ENCODE measurements at places on chromosomes 7 and 10.

DNA sequence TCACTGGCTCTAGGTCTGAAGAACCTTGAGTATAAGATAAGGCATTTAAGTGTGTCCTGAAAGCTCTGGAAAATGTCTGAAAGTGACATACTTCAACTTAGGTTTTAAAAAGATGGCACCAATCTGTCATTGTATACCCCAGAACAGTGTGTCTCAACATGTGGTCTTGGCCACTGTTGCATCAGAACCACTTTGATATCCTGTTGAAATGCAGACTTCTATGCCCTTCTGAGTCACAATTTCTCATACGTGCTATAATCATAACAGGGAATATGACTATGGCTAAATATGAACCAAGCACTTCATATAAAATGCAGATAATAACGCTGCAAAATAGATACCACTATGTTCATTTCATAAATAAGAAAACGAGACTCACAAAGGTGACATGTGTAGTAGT lies 38.0 kb upstream of the GPAM start:
- peaks cover 4% of the 10 kb centered on the region for H3K4me1 ChIP-seq
- no peaks in the 10 kb centered on the region for H3K36me3 ChIP-seq
- no peaks in the 10 kb centered on the region for H3K27me3 ChIP-seq
- H3K27ac ChIP-seq: no peak overlapping the region

DNA sequence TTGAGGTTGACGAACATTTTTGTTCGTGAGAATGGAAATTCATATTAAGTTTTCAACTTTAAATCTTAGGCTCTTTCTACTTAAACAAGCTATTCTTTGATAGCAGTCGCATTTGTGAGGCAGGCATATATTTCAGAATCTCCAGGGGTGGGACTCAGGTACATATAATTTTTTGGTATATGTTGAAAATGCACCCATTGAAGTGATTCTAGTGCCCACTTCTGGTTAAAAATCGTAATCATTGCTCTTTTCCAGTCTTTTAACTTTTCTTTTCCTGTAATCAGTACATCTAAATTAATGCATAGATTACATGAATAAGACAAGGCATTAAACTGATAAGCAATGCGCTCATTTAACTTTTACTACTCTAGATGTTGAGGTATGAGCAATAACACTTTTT lies 67.8 kb downstream of the ZNRF2 start:
- no peaks in the 10 kb centered on the region for H3K36me3 ChIP-seq
- H3K27me3 ChIP-seq: no peaks in the 10 kb centered on the region
- no peak overlapping the region for H3K27ac ChIP-seq
- no peak for DNase-seq
- H3K4me1 ChIP-seq: peaks cover 15% of the 10 kb centered on the region

DNA sequence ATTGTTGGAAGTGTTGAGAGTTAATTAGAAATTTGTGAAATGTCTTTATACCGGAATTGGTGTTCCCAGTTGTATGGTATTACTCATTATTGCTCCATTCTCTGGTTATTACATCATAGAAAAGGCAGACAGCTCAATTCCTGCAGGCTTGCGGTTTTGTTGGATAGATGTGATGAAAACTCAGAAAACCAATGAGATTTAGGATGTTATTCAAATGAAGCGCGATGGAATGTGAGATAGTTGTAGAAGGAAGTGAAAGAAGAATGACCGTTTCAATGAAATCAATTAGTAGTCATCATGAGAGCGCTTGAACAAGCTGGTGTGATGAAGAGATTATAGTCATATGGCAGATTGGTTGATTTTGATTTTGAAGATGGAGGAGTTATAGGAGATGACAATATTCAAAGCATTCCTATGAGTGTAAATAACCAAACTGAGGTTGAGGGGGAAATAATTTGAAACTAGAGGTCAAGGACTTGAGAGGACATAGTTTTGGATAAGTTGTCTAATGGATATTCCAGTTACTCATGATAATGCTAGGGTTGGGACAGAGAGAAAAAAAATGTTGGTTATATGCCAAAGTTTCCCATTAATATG lies 991.5 kb downstream of the NRG3 start:
- peak overlapping the region; percentile 21 for H3K27ac ChIP-seq
- no peaks in the 10 kb centered on the region for H3K4me1 ChIP-seq
- H3K36me3 ChIP-seq: no peaks in the 10 kb centered on the region
- DNase-seq: peak; percentile 88
- no peak overlapping the region for H3K4me3 ChIP-seq

GRCh38 chr7:96558530-96558929 lies 151.1 kb downstream of the SEM1 start:
- H3K4me1 ChIP-seq: no peaks in the 10 kb centered on the region
- DNase-seq: no peak
- no peak overlapping the region for H3K4me3 ChIP-seq
- H3K27ac ChIP-seq: no peak overlapping the region

GRCh38 chr7:73533742-73534141 lies 11.6 kb upstream of the BAZ1B start:
- no peaks in the 10 kb centered on the region for H3K4me1 ChIP-seq
- peaks cover 14% of the 10 kb centered on the region for H3K36me3 ChIP-seq
- no peaks in the 10 kb centered on the region for H3K27me3 ChIP-seq
- no peak for DNase-seq
- no peak overlapping the region for H3K4me3 ChIP-seq
- no peak overlapping the region for H3K27ac ChIP-seq

GRCh38 chr10:71750124-71750841 lies 23.0 kb downstream of the VSIR start:
- DNase-seq: no peak
- H3K27ac ChIP-seq: no peak overlapping the region
- H3K4me1 ChIP-seq: no peaks in the 10 kb centered on the region
- H3K27me3 ChIP-seq: peaks cover 7% of the 10 kb centered on the region

- H3K27ac ChIP-seq: no peak overlapping the region
- H3K4me3 ChIP-seq: no peak overlapping the region
- DNase-seq: no peak
- H3K27me3 ChIP-seq: no peaks in the 10 kb centered on the region
These were observed 36.9 kb downstream of the TAF3 start for GRCh38 chr10:7855205-7855604.

- DNase-seq: no peak
- no peak overlapping the region for H3K4me3 ChIP-seq
- no peaks in the 10 kb centered on the region for H3K4me1 ChIP-seq
- H3K36me3 ChIP-seq: no peaks in the 10 kb centered on the region
These were observed 66.3 kb downstream of the C10orf143 start for GRCh38 chr10:130044067-130045061.

GRCh38 chr7:80413383-80413945 lies 98.4 kb downstream of the GNAT3 start:
- H3K27me3 ChIP-seq: no peaks in the 10 kb centered on the region
- H3K36me3 ChIP-seq: no peaks in the 10 kb centered on the region
- no peak overlapping the region for H3K4me3 ChIP-seq
- H3K27ac ChIP-seq: no peak overlapping the region
- no peak for DNase-seq

DNA sequence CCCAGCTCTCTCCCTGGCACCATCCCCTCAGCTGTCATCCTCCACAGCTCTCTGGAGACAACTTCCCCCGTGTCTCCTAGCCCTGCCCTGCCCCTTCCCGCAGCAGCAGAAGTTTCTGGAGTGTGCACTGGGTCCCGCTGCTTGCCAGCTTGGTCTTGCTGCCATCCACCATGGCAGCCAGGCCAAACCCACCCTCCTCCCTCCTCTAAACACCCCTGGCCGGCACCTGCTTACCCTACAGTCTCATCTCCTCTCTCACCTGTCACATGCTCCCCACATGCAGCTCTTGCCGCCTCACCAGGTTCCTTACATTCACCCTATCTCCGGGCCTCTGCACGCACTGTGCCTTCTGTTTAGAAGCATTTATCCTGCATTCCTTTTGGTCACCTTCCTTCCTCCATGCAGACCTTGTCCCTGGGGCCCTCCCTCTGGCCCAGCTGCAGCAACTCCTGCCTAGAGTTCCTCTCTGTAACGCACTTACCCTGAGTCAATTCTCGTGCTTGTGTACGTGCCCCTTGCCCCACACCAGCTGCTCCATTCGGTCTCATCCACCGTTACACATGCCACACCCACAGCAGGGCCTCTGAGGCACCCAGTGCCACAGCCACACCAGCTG lies 93.9 kb upstream of the RET start:
- no peak overlapping the region for H3K27ac ChIP-seq
- H3K4me1 ChIP-seq: no peaks in the 10 kb centered on the region
- no peaks in the 10 kb centered on the region for H3K36me3 ChIP-seq
- no peaks in the 10 kb centered on the region for H3K27me3 ChIP-seq
- no peak for DNase-seq
- H3K4me3 ChIP-seq: no peak overlapping the region

GRCh38 chr10:19762026-19762425 lies 54.2 kb upstream of the PLXDC2 start:
- no peaks in the 10 kb centered on the region for H3K36me3 ChIP-seq
- no peak overlapping the region for H3K27ac ChIP-seq
- peak; percentile 55 for DNase-seq
- no peak overlapping the region for H3K4me3 ChIP-seq
- no peaks in the 10 kb centered on the region for H3K27me3 ChIP-seq
- H3K4me1 ChIP-seq: no peaks in the 10 kb centered on the region

DNA sequence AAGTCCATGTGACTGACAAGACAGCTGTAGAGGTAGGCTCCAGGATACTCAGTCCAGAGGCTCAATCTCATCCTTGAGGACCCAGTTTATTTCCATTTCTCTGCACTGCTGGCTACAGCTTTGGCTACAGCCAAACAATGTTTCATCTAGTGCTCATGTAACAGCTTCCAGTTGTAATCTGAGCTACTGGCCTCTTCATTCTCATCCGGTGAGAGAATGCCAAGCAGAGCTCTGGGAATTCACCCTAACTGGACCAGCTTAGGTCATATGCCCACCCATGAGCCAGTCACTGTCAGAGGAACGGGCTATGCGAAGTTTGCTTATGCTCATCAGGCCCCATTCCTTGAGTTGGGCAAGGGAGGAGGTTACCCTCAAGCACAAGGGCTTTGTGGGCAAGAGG lies 192.9 kb downstream of the EVX1 start:
- no peaks in the 10 kb centered on the region for H3K4me1 ChIP-seq
- H3K27me3 ChIP-seq: peaks cover 2% of the 10 kb centered on the region
- H3K4me3 ChIP-seq: no peak overlapping the region
- no peaks in the 10 kb centered on the region for H3K36me3 ChIP-seq
- H3K27ac ChIP-seq: no peak overlapping the region
- DNase-seq: peak; percentile 24

GRCh38 chr7:90686146-90686545 lies 90.0 kb downstream of the CDK14 start:
- peaks cover 10% of the 10 kb centered on the region for H3K4me1 ChIP-seq
- DNase-seq: no peak
- H3K27me3 ChIP-seq: no peaks in the 10 kb centered on the region
- H3K27ac ChIP-seq: no peak overlapping the region
- H3K36me3 ChIP-seq: no peaks in the 10 kb centered on the region
- no peak overlapping the region for H3K4me3 ChIP-seq

DNA sequence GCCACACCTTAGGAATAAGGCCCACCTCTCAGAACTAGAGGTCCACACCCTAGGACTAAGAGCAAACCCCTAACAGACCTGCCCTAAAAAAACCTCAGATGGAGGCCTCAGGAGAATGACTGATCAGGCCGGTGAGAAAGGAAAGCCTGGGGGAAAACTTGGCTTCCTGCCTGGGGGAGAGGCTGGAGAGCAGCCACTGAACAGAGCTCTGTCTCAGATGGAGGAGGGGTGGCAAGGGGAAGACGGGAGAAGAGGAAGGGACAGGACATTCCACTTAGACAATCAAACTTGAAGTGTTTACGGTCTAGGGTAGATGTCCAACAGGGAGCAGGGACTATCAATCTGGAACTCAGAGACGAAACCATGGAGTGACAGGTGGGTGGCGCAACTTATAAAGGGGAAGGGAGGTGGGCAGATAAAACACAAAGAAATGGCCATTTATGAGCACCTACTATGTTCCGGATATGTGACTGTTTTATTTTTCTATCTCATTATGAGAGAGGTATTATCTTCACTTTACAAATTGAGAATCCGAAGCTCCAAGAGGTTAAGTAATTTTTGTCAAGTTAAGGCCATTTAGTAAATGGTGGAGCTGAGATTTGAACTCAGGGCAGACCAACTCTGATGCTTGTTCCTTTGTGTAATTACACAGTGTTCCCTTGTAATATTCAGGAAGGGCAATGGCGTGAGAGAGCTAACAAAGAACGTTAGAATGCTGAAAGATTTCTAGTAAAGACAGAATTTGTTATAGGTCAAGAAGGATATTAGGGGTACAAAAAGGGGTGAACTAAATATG lies 82.6 kb downstream of the DNMBP start:
- H3K27ac ChIP-seq: peak overlapping the region; percentile 28
- H3K27me3 ChIP-seq: no peaks in the 10 kb centered on the region
- no peak overlapping the region for H3K4me3 ChIP-seq

GRCh38 chr7:48389977-48390376 lies 218.7 kb downstream of the ABCA13 start:
- no peak overlapping the region for H3K27ac ChIP-seq
- no peaks in the 10 kb centered on the region for H3K36me3 ChIP-seq
- H3K4me1 ChIP-seq: peaks cover 5% of the 10 kb centered on the region
- H3K4me3 ChIP-seq: no peak overlapping the region

GRCh38 chr7:2244404-2244995 lies 2.5 kb downstream of the NUDT1 start:
- H3K4me3 ChIP-seq: no peak overlapping the region
- no peak for DNase-seq
- no peak overlapping the region for H3K27ac ChIP-seq
- no peaks in the 10 kb centered on the region for H3K36me3 ChIP-seq
- H3K27me3 ChIP-seq: no peaks in the 10 kb centered on the region

DNA sequence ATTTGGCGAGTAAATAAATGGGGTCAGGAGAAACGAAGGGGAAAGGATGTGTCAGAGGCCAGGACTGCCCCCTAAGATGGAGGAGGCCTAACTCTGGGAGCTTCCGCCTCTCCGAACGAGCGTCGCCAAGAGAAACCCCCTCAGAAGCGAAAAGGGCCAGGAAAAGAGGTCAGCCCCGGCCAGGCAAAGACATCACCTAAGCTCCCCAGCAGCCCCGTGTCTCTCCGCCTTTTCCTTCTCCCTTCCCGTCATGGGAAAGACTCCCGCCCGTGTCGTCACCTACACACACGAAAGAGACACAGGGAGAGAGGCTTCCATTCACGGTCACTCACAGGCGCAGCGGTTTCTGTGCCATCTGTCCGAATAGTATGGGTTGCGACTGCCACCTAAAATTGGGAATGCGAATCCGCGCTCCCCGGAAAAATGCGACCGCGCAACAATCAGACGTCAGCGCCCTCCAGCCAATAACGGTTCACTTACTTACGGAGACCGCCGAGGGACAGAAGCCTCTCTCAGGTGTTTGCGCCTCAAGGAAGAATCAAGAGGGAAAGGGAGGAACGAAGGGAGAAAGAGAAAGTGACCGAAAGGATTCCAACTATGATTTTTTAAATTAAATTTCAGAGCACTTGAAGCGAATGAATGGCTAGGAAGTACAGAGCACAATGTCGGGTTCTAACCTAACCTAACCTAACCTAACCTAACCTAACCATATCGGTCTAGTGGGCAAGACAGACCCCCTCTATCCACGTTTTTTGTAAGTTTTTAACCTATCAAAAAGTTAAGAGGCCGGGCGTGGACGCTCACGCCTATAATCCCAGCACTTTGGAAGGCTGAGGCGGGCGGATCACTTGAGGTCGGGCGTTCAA lies at the start of gene CWF19L1:
CWF19L1 (minus strand) TSS at position 400 of the 866 bp plus-strand sequence; CDS start at position 355, 45 bp downstream.
- peaks cover 2% of the 10 kb centered on the region for H3K36me3 ChIP-seq
- DNase-seq: peak; percentile 86
- H3K4me3 ChIP-seq: peak within 1 kb of the TSS; percentile 90
- H3K27me3 ChIP-seq: no peaks in the 10 kb centered on the region
